Sigmoid colon (tissue), 7 donors: ENCODE measurements at places on chromosomes 5 and 9. TPM values are rescaled to one million over a fixed set of nuclear protein-coding genes. Genes with fewer than 3 reads are reported as not detected.
A peak's percentile ranks its signal among the peaks of the same experiment; 100 is the strongest.

DNA sequence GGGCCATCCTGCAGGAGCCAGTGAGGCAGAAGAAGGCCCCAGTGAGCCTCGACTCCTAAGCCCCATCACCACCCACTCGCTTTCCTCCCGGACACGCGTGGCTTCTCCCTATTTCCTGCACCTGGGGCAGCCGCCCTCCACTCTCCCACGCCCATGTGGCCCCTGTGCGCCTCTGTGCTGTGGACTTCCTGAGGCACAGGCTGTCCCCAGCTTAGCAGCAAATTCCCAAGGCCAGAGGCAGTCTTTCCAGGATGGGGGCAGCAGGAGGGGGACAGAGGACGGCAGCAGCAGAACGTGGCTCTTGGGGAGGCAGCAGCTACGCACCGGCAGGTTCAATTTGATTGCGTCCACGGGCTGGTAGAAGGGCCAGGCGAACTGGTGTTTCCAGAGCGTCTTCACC is 14.9 kb downstream of the BRD3 start:
- peak; percentile 52 for DNase-seq
- H3K27ac ChIP-seq, result no peak overlapping the region
- no peaks in the 10 kb centered on the region for H3K27me3 ChIP-seq
- peaks cover 46% of the 10 kb centered on the region for H3K4me1 ChIP-seq
- peaks cover 52% of the 10 kb centered on the region for H3K36me3 ChIP-seq

Gene FBP1
- 5.6 TPM for total RNA-seq

Gene BHMT2
- total RNA-seq, result 36.8 TPM

Gene SELENOP
- 261 TPM for total RNA-seq

DNA sequence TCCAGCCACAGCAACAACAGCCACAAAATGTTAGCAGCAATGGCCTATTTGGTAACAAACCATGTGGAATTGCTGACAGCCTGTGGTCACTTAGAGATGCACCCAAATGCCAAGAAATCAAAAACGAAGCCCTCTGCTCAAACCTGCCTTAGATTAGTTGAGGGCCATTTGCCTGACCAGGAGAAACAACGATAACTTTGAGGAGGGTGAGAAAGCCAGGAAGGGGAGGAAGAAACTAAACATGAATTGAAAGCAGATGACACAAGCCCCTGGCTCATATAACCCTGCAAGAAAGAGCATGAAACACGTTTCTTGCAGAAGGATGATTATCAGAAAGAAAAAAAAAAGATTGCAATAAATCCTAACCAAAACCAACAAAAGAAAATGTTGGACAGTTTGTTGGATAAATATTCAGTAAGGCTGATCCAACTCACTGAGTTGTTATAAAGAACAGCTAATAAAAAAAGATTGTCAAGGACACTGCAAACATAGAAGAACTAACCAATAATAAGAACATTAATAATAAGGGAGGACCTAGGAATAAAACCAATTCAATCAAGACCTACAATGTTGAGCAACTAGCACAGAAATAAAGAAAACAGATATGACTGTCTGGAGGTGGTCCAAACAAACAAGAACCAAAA is 140.5 kb upstream of the SLC30A5 start:
- no peaks in the 10 kb centered on the region for H3K36me3 ChIP-seq
- no peak overlapping the region for H3K4me3 ChIP-seq
- peaks cover 8% of the 10 kb centered on the region for H3K4me1 ChIP-seq

DNA sequence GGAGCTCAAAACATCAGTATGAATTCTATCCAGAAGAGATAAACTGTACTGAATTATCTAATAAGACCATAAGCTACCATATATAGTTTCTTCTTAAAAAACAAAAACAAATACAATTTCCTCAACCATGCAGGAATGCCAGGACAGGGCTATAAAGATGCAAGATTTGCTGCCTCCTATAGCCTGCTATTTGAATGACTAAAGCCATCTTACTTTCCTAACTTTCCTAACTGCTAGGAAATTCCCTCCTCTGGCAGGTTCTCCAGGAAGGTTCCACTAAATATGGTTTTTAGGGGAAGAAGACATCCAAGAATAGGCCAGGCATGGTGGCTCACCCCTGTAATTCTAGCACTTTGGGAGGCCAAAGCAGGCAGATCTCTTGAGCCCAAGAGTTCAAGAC is 15.1 kb downstream of the KIF27 start:
- no peaks in the 10 kb centered on the region for H3K27me3 ChIP-seq
- no peak for DNase-seq
- no peaks in the 10 kb centered on the region for H3K4me1 ChIP-seq
- no peak overlapping the region for H3K4me3 ChIP-seq
- H3K36me3 ChIP-seq, result no peaks in the 10 kb centered on the region
- H3K27ac ChIP-seq, result no peak overlapping the region

Gene RNF180
- 19.1 TPM for total RNA-seq

DNA sequence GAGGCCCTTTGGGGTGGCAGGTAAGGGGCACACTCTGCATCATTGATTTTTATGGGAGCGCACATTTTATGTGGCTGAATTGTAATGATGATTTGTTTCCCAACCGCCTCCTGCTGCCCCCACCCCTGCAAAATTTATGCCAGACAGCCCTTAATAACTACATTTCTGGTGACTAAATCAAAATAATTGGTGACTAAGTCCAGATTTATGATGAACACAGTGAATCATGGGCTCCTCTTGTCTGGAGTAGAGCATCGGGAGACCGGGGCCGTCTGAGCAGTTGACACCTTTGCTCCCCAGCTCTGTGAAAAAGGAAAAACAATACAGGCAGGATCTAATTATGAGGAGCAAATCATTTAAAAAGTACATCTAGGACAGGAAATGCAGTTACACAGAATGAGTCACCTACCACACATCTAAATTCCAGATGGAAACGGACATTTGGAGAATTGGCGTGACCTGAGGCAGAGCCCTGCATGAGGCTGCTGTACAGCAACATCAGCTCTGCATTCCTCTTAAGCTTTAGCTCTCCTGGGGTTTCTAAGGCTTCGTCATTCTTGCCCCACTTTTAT is 58.9 kb downstream of the DOCK2 start:
- H3K27me3 ChIP-seq, result no peaks in the 10 kb centered on the region
- H3K36me3 ChIP-seq, result no peaks in the 10 kb centered on the region
- DNase-seq, result no peak
- no peak overlapping the region for H3K4me3 ChIP-seq

GRCh38 chr5:85998656-85999055 is 619.1 kb upstream of the COX7C start:
- no peak overlapping the region for H3K4me3 ChIP-seq
- no peak overlapping the region for H3K27ac ChIP-seq
- H3K4me1 ChIP-seq, result no peaks in the 10 kb centered on the region
- no peaks in the 10 kb centered on the region for H3K36me3 ChIP-seq
- DNase-seq, result no peak

GRCh38 chr9:90189306-90189705 is 453.3 kb downstream of the DIRAS2 start:
- H3K36me3 ChIP-seq, result no peaks in the 10 kb centered on the region
- no peaks in the 10 kb centered on the region for H3K27me3 ChIP-seq
- no peaks in the 10 kb centered on the region for H3K4me1 ChIP-seq
- no peak overlapping the region for H3K4me3 ChIP-seq
- DNase-seq, result no peak
- H3K27ac ChIP-seq, result no peak overlapping the region

DNA sequence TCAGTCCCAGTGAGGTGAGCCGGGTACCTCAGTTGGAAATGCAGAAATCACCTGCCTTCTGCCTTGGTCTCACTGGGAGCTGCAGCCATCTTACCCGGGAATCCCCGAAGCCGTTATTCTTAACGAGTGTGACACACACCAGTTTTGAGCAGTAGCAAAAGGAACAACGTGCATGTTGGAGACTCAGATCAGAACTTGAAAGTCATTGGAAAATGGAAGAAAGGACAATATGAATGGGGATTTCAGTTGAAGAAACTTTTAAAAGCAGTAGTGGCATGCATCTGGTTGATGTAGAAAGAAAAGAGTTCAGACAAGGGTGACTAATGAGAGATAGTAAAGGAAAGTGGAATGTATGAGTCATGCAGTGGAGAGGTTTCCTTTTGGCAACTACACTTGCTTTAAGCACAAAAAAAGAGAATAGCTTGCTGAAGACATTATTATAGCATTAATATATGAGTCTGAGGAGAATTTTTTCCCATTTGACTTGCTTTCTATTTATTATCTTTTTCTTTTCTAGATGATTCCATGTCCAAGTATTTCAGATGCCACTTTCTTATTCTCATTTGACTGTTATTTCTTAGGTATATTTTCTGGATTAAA is 44.4 kb upstream of the ANKDD1B start:
- no peak overlapping the region for H3K4me3 ChIP-seq
- H3K27ac ChIP-seq, result peak overlapping the region; percentile 75
- peaks cover 6% of the 10 kb centered on the region for H3K36me3 ChIP-seq
- no peaks in the 10 kb centered on the region for H3K4me1 ChIP-seq
- no peak for DNase-seq

DNA sequence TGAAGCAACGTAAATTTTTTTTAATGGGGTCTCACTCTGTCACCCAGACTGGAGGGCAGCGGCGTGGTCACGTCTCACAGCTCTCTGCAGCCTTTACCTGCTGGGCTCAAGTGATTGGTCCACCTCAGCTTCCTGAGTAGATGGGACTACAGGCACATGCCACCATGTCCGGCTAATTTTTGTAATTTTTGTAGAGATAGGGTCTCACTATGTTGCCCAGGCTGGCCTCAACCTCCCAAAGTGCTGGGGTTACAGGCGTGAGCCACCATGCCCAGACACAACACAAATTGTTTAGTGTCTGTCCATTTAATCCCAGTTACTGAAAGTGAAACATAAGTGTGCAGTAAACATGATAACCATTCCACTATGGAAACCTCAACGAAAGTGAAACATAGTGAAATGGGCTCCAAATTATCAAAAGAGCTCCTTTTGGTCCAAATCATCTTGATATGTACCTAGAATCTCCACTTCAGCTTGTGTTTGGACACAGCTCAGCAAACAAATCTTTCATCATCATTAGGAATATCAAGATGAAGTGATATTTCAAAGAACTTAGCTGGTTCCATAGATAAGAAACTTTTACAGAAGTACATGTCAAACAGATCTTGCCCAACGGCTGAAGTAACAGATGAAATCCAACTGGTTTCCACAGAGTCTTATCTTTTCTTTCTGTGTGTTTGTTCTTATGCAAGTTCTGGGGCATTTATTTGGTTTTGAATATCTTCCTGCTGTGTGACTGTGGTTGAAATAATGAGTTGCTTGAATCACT is 41.2 kb upstream of the PLPP1 start:
- H3K4me3 ChIP-seq, result no peak overlapping the region
- DNase-seq, result no peak
- peaks cover 20% of the 10 kb centered on the region for H3K4me1 ChIP-seq
- no peaks in the 10 kb centered on the region for H3K36me3 ChIP-seq

- no peak overlapping the region for H3K4me3 ChIP-seq
- H3K27ac ChIP-seq, result no peak overlapping the region
- H3K36me3 ChIP-seq, result no peaks in the 10 kb centered on the region
- H3K4me1 ChIP-seq, result peaks cover 41% of the 10 kb centered on the region
- H3K27me3 ChIP-seq, result no peaks in the 10 kb centered on the region
Measured at GRCh38 chr5:91052977-91053740, 330.0 kb downstream of the ARRDC3 start.

DNA sequence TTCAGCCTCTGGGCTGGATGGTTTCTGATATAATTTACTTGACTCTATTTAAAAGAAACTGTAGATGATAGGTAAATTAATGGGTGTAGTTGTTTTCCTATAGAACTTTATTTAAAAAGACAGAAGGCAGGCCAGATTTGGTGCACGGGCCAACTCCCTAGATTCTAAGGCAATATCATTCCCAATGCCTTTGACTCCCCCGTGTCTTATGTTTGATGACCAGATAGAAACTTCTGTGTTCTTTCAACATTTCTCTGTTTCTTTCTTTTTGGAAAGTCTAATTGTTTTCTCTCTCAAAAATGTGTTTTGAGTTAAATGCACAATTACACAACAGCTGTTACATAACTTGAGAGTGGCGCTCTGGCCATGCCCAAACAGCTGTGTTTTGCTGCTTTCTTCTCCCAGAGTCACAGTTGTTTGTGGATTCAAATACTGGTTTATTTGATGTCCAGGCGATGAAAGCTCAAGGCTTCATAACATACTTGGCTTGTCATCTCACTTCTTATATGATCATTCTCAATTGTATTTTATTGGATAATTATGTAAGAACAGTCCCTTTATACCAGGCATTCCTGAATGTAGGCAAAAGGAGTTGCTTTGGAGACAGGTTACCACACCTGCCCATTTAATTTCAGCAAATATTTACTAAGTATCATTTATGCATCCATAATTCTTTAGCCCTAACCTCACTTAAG is 1.7 kb upstream of the ALDH1A1 start:
- no peaks in the 10 kb centered on the region for H3K36me3 ChIP-seq
- H3K27ac ChIP-seq, result peak overlapping the region; percentile 64
- H3K4me1 ChIP-seq, result no peaks in the 10 kb centered on the region
- no peak overlapping the region for H3K4me3 ChIP-seq
- peak; percentile 78 for DNase-seq

DNA sequence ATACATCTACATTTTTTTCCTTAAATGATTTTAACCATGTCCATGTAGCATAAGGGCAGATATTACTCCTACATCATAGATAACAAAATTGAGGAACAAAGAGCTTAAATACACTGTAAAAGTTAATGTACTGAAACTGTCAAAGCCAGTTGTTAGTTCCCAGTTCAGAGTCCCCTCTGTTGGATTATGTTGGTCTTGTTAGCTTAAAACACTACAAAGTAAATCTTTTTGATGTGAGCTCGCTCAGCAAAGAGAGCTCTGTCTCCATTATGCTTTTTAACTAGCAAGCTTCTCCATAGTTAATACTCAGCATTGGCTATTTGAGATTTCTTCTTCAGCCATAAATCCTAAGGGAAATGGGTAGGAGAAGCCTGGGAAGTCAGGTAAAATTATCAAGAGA is 149.1 kb downstream of the ADAMTS6 start:
- H3K4me1 ChIP-seq, result no peaks in the 10 kb centered on the region
- H3K27me3 ChIP-seq, result no peaks in the 10 kb centered on the region
- no peak for DNase-seq
- no peak overlapping the region for H3K4me3 ChIP-seq
- no peaks in the 10 kb centered on the region for H3K36me3 ChIP-seq
